ENCODE measurements at places on chromosomes 1 and 21. TPM values are rescaled to one million over a fixed set of nuclear protein-coding genes. Genes with fewer than 3 reads are reported as not detected.

Gene MAP3K7CL
- 41.8 TPM for total RNA-seq

Gene CFAP107
- total RNA-seq, result not detected

Gene PODN
- 5.6 TPM for total RNA-seq

Gene PSRC1
- total RNA-seq, result 15.9 TPM

Gene GREM2
- total RNA-seq, result 1.4 TPM

Gene PRAMEF7
- total RNA-seq, result not detected

Gene ANGPTL3
- not detected for total RNA-seq

Gene INKA2
- total RNA-seq, result 30.7 TPM

Gene DUSP12
- 24.0 TPM for total RNA-seq

Gene FAM72D
- total RNA-seq, result under 0.01 TPM

Gene SPTA1
- total RNA-seq, result 0.19 TPM

Gene TRABD2B
- total RNA-seq, result 0.28 TPM

Gene IL22RA1
- not detected for total RNA-seq

Gene ALX3
- not detected for total RNA-seq

Gene PLEKHN1
- 0.28 TPM for total RNA-seq

Gene PRAMEF8
- total RNA-seq, result not detected

Gene LRRIQ3
- total RNA-seq, result 1.4 TPM

Gene MATN1
- total RNA-seq, result 0.28 TPM

Gene LRRC7
- total RNA-seq, result under 0.01 TPM

Gene GPR52
- 0.28 TPM for total RNA-seq

Gene FBXO2
- 0.19 TPM for total RNA-seq

Gene CFHR5
- total RNA-seq, result not detected
